ENCODE measurements at places on chromosomes 1 and 21.

DNA sequence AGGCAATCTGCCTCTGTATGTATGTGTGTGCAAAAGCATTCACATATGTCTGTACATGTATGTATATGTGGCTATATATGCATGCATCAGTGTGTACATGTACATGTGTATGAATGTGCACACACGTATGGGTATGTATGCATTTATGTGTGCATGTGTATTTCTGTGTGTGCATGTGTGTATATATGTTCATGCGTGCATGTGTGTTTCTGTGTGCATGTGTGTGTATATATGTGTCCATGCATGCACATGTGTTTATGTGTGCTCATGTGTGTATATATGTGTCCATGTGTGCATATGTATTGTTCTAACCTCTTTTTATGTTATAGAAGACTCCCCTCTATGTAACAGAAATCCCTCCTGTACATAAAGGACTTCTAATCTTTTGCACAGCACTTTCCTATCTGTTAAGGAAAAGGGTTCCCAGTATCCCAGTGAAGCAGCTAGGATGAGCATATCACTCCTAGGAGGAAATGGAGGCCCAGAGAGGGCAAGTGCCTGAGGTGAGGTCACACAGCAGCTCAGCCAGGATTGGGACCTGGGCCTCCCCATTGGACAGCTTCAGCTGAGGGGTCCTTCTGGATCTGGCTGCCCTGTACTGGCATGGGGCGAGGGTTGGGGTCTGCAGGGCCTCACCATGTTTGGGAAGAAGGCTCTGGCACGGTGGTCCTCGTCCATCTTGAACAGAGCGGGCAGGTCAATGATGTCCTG lies 15.8 kb upstream of the SDHB start:
- no peak for DNase-seq

DNA sequence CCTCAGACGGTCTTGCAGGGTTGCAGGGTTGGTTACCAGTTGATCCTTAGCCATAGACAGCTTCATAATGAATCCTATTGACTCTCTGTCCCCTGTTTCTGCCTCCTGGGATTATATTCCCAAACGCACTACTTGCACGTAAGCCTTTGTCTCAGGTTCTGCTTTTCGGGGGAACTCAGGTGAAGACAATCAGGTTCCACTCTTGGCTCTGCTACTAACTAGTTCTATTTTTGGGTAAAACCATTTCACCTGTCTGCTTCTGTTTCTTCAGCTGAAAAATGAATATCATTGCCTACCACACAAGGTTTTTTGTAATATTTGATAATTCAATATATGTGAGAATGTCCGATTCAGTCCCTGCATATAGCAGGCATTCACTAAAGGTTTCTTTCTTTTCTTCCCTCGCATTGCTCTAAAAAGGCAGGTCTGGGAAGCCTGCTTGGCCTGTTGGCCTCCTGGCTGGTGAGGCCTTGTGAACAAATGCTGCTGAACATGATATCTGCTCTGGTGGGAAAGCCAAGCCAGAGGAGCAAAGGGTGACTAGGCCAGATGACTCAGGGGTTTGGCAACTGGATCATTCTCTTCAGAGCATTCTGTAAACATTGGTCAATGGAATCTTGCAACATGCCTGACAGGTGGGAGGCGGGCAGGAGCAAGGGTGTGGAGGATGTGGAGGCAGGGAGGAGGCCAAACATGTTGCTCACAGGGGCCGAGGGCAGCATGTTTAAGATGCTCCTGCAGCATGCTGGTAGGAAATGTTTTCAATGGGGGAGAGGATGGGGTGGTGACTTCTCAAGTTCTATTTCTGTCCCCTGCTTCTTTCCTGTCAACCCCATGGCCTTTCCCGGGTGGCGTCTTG lies 23.8 kb downstream of the IER5 start:
- peak; percentile 100 for DNase-seq

DNA sequence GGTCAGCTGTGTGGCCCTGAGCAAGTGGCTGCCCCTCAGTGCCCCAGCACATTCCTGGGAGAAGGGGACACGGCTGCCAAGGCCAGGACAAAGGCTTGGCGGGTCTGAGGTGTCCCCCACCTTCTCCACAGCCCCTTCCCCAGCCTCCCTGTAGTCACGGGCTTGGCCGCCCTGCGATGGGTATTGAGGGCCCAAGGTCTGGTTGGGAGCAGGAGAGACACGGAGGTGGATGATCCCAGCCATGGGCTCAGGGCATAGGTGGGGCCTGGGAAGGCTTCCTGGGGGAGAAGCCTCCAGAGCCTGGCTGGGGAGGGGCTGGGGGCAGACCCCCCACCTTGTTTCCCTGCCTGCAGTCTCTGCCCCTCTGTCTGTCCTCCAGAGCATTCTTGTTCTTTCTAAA lies 27.0 kb downstream of the TTC39A start:
- DNase-seq = no peak

- DNase-seq = peak; percentile 81
These were observed 2.7 kb downstream of the IFFO2 start for GRCh38 chr1:18953731-18954231.

DNA sequence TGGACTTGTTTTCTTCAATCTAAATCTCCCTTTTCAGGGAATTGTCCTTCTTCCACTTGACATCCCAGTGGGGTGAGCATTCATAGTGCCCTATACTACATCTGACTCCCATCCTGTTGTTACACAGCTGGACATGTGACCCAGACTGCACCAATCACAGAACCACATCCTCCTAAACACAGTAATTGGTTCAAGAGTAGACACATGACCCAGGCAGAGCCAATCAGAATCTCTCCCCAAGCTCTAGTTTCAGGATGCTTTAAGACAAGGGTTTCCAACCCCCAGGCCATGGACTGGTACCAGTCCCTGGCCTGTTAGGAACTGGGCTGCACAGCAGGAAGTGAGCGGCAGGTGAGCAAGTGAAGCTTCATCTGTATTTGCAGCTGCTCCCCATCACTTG lies 5.6 kb upstream of the DDOST start:
- DNase-seq = peak; percentile 10

DNA sequence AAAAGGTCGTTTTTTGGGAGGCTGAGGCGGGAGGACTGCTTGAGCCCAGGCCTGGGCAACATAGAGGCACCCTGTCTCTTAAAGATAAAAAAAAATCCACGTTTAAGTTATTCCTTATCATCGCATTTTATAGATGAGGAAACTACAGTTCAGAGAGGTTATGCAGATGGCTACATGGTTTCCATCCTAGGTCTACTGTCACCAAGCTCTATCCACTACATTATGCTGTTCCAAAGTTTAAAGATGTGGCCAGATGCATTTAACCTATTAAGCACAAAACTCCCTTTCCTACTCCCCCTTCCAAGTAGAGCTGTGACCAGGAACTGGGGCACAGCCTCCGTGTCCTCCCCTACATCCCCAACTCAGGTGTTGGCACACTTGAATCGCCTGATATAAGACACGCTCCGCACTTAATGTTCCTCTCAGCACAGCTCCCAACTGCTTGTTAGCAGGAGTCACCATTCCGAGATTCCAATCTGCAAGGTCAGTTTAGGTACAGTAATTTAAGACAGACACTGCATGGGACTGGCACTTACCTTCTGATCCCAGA lies 1.3 kb downstream of the TAF5L start:
- DNase-seq = no peak

DNA sequence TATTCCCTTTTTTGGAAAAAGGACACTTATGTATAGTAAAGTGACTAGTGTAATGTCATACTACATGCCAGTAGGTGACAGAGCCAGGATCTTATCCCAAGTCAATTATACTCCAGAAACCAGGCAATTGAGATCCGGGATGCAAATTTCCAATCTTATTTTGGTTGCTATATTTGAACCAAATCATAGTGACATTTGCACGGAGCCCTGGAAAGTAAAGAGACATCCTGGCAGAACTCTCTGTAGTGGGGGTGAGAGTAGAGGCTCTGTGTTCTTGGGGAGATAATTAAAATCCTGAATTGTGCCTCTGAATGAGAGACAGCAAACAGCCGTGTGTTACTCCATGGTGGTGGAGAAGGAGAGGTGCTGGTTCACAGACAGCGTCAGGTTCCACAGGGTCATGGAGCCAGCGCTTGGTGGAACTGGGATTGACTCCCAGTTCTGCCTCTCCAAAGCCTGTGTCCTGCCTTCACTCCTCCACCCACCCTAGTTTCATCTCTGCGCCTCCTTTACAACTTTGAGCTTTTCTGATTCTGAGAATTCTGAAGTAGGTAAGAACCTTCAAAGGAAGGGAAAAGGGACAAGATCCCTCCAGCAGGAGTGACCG lies 432.3 kb downstream of the PTPRU start:
- no peak for DNase-seq

DNA sequence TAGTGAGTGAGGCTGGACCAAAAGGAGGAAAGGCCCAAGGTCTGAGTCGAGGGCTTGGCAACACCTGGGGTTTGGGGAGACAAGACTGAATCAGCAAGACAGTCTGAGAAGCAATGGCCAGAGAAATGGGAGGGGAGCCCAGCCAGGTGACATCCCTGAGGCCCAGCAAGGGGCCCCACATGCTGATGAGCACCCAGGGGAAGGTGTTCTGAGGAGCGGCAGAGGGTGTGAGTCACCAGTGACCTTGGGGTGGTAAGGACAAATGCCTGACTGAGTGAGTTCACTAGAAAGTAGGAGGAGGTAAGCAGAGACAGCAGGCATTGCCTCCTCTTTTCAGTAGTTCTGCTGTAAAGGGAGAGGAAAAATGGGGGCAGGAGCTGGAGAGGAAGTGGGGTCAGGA lies 192.4 kb upstream of the GALNT2 start:
- peak; percentile 45 for DNase-seq

GRCh38 chr1:38474738-38475623 lies 384.6 kb downstream of the RRAGC start:
- DNase-seq = no peak

DNA sequence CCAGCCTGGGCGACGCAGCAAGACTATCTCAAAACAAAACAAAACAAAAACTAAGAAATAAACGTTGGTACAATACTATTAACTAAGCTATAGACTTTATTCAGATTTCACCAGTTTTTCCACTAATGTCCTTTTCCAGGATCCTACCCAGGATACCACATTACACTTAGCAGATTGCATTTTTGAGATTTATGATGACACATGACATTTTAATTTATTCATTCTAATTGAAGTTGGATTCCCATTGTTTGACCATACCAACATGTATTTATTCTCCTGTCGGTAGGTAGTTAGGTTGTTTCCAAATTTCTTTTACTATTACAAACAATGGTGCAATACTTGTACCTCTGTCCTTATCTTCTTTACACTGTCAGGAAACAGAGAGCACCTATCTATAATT lies 6.8 kb upstream of the KLF17 start:
- no peak for DNase-seq

- DNase-seq = peak; percentile 66
These were observed 765.6 kb upstream of the B3GALT2 start for GRCh38 chr1:193951984-193952383.

GRCh38 chr21:34191876-34192275 lies 118.5 kb downstream of the MRPS6 start:
- DNase-seq = no peak

DNA sequence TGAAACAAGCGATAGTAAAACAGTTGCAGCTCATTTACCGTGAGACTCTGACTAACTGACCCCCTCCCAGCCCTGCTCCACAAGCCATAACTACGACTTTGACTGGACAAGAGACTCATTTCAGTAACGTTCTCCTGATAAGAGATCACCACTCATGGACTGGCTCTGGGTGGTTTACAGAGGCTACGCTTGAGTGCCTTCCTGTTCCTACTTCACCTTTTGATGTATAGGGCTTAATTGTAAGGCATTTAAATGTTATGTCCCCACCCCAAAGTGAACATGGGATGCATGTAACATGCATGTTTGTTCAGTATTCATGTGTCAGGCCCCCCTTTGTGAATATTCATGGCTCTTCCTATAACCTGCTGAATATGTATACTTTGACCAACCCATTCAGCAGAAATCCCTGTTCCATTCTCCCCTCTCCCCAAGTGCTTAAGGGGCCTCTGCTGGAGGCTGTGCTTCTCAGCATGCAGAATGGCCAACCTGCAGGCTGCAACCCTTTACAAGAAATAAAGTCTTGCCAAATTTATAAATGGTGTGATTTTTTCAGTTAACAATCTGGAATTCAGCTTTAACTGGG lies 50.7 kb upstream of the SPOCD1 start:
- no peak for DNase-seq

DNA sequence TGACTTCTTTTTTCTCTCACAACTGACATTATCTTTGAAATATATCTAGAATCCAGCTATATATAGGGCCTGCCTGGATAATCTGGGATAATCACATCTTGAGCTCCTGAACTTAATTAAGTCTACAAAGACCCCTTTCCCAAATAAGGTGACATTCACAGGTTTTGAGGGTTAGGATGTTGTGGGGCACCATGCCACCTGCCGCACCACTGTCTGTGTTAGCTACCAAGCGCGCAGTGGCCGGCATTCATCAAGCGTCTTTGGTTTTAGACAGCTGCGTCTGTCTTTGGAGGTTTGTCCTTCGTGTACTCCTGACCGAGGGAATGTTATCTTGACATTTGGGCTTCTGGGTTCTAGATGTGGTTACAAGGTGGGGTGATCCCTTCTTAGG lies 7.5 kb downstream of the TRAPPC10 start:
- no peak for DNase-seq

GRCh38 chr1:173206816-173207568 lies at the start of gene TNFSF4:
TNFSF4 (minus strand) TSS chr1:173207331; CDS start chr1:173207176, 155 bp downstream.
- DNase-seq = no peak

- DNase-seq = no peak
These were observed 385.9 kb downstream of the GPATCH2 start for GRCh38 chr1:217244971-217245370.

DNA sequence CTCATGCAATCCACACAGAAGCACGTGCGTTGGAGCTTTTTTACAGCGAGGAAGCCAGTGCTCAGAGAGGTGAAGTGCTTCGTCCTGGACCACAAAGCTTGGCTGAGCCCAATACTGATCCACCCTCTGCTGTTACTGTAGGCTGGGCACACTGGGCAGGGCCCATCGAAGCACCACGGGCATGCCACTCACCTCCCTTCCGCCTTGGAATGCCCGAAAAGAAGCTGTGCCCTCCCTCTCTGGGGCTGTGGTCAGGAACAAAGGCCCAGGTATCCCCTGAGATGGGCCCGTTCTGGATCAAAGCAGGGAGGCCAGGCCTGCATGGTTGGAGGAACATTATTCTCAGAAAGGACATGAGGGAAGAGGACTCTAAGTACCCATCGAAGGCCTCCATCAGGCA lies 206.7 kb upstream of the C1orf174 start:
- no peak for DNase-seq

DNA sequence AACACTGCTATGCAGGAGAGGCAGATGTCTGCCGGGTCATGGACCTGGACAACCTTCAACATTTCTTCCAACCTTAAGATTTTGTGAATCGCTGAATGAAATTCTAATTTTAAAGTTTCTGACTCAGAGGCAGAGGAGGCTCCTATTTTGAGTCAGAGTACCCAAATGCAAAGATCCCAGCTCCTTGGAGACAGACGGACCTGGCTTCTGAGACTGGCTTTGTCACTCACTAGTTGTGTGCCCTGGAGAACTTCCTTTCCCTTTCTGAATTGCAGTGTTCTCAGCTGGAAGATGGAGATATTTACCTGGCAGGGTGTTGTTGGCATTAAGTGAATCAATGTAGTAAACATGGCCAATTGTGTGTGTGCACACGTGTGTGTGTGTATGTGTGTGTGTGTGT lies 51.9 kb downstream of the IER5 start:
- DNase-seq = peak; percentile 39

- no peak for DNase-seq
These were observed 19.7 kb downstream of the BTG2 start for GRCh38 chr1:203325026-203325417.
